Activated CD8-positive, alpha-beta T cell treated with anti-CD3 and anti-CD28 coated beads for 36 hours (primary cell): ENCODE measurements at places on chromosomes 3 and 15. TPM values are rescaled to one million over a fixed set of nuclear protein-coding genes. Genes with fewer than 3 reads are reported as not detected.

DNA sequence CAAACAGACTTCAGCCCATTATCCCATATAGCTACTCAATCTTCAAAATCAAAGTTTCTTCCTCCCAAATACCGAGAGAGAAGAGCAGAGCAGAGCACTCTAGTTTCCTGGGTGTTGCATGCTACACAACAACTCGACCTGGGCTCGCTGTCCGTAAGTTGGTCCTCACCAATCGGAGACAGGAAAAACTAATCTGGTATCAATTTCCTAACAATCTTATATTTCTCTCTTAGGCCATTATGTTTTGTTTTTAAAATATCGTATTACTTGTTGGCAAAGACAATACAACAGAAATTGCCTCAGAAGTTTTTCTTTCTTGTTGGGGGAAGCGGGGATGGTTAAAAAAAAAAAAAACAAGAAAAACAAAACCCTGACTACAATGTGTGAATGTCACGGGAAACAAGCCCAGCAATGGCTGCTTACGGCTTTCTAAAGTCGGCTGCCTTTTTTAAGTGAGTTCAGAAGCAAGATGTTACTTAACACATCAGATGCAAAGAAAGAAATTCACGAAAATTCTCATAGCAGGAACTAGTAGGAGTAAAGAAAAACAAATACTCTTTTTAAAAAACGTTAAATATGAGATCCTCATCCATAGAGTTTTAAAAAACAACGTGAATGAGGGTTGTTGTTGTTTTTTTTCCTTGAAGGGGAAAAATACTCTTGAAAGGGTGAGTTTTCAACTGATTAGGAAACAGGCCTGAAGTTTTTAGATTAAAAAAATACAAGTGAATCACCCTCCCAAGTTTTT lies 1.9 kb downstream of the VGLL4 start:
- DNase-seq: peak; percentile 35

GRCh38 chr15:60875681-60876080 lies 353.4 kb downstream of the RORA start:
- no peak for DNase-seq

SLC22A14 gene
- total RNA-seq: not detected

- peak; percentile 48 for DNase-seq
Measured at GRCh38 chr15:25832158-25832557, 31.0 kb downstream of the ATP10A start.

TEX55 gene
- total RNA-seq: not detected

SNTN gene
- total RNA-seq: not detected

ASB14 gene
- not detected for total RNA-seq

DNA sequence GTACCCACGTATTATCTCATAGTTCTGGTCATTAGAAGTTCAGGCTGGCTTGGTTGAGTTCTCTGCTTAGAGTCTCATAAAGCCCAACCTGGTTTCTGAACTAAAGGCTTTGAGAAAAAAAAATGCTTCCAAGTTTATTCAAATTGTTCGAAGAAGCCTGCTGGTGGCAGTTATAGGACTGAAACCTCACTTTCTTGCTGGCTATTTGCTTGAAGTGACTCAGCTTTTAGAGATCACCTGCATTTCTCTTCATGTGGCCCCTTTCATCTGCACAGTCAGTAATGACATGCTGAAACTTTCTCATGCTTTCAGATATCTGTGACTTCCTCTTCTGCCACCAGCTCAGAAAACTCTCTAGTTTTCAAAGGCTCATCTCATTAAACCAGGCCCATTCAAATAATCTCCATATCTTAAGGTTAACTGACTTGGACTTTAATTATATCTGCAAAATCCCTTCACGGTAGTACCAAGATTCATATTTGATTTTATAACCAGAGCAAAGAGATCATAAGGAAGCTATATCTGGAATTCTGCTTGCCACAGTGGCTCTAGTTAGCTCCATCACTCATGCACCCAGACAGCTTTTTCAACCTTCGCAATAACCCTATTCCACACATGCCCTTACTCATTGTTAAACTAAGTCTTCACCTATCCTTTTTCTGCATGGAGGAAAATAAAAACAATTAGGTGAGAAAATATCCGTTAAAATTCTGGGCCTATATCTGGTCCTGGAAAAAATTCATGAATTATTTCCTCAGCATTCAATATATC lies 433.8 kb upstream of the CBLB start:
- DNase-seq: peak; percentile 53

DNA sequence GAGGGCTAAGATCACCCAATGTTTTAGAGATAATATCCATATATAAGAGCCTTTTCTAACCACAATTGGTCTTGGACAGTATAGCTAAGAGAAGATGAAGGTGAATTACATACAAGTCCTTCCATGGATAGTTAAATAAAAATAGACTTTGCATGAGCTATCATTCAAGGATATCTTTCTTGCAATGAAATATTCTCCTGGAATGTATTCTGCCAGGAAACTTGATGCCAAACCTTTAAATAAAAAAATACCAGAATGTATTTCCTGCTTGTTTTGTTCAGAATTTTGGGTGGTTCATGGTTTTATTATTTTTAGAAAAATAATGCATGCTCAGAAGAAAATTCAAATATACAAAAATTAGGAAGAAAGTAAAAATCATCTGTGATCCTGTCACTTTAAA lies 88.8 kb upstream of the PPIB start:
- DNase-seq: no peak

DNA sequence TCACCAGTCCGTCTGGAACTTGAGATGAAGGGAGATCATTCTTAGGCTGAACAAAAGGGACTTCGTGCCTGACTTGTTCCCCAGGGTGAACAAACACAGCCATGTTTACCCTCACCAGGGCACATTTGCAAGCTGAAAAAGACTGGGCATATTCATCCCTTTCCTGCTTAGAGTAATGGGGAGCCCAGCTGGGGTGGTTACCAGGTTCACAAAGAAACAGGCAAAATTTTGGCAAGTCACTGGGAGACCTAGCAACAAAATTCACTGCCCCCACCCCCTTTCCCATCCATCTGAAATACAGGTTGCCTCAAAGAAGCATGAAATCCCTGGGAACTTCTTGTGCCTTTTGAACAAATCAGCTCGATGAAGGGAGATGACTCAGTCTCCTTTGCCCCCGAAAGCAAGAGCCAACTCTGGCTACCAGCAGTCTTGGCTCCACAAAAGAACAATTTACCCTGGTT lies 775.0 kb downstream of the SQOR start:
- DNase-seq: no peak

SCAANT1 gene
- total RNA-seq: not detected

PRSS50 gene
- not detected for total RNA-seq

DNA sequence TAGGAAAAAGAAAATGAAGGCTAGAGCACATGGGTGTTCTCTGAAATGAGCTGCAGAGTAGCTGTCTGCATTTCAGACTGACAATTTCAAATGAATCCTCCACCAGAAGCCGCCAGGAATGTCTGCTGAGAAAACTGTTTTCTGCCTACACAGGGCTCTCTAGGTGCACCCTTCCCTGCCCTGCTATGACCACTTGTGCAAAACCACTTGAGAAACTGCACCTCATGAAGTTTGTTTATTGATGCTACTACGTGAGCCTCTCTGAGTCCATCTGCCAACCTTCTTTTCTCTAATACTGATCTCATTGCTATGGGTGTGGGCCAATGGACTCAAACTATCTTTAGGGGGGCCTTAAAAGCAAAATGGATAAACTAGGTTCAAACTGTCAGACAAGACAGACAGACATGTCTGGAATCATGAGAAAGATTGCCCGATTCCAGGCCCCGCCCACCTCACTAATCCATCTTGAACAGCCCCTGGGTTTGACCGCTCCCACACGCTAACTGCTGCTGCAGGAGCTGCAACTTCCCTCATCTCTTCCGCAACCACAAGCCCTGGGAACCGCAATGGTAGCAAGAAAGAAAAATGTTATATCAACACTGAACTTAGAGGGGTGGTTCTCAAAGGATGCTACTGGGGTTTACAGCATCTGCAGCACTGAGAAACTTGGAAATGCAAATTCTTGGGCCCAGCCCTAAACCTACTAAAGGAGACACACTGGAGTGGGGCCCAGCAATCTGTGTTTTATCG lies 9.0 kb upstream of the CD47 start:
- peak; percentile 73 for DNase-seq

DNA sequence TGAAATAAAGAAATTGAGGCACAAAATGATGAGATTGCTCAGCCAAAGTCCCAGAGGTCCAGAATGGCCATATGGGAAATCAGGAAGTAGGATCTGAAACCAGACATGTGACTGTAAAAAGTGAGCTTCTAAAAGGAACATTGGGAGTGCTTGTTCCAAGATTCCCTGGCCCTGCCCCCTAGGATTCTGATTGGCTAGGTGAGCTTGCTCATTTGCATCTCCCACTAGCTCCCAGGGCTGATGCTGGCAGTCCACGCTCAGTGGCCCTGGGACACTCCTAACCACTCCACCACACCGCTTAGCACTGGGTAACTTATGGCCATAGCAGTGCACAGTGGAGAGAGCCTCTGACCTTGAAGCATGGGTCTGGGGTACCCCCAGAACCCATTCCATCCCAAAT lies 326.7 kb downstream of the NTRK3 start:
- no peak for DNase-seq
